Lung (tissue), 17 donors: ENCODE measurements at places on chromosomes 16 and 17.

DNA sequence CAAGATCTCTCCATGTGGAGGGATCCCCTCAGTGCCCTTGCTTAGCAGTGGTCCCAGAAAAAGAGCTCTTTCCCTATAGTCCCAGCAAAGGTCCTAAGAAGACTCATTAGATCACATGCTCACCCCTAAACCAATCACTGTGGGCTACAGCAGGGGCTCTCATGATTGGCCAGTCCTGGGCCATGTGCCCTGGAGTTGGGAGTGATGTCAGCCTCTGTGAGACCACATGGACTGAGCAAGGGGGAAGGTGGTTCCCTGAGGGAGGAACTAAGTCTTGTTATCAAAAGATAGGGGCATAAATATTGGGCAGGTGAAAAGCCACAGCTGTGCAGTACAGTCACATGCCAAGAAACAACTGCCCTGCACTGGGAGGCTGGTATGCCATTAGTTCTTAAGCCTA, 51.3 kb downstream of the SCNN1B start:
- DNase-seq = no peak

DNA sequence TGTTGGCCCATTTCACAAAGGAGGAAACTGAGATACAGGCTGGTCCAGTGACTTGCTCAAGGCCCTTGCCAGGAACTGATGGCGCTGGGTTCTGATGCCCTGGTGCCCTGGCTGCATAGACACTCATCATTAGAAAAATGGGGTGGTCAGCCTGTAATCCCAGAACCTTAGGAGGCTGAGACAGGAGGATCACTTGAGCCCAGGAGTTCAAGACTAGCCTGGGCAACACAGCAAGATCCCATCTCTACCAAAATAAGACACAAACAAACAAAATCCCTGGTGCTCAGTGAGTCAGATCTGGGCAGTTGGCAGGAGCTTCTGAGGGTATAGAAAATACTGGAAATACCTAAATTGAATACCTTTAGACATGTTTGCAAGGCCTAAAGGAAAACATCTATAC, 41.1 kb upstream of the KIFC3 start:
- no peak for DNase-seq

DNA sequence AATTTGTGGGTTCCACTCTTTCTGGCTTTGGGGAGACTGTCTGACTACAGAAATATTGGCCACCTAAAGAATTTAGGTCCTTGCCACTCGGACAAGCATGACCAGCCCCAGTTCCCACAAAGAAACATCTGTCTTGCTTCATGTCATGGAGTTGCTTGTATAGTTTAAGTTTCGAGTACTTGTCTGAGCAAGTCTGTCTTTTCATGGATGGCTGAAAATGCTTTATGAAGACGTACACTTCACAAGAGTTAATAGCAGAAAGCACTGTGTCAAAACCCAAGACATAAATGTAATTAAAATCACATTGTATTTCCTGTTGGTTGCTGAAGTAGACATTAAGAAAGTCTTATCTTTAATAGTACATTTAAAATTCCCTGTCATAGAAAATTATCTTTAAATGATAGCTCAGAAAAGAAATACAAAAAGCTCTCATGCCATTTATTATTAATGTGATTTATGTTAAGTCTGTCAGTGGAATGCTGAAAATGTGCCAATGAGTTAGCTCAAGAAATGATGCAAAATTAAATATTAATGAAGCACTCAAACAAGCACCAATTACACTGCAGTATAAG, 29.8 kb upstream of the XYLT2 start:
- DNase-seq = no peak

GRCh38 chr17:64186171-64187092, 56.5 kb upstream of the ERN1 start:
- no peak for DNase-seq

DNA sequence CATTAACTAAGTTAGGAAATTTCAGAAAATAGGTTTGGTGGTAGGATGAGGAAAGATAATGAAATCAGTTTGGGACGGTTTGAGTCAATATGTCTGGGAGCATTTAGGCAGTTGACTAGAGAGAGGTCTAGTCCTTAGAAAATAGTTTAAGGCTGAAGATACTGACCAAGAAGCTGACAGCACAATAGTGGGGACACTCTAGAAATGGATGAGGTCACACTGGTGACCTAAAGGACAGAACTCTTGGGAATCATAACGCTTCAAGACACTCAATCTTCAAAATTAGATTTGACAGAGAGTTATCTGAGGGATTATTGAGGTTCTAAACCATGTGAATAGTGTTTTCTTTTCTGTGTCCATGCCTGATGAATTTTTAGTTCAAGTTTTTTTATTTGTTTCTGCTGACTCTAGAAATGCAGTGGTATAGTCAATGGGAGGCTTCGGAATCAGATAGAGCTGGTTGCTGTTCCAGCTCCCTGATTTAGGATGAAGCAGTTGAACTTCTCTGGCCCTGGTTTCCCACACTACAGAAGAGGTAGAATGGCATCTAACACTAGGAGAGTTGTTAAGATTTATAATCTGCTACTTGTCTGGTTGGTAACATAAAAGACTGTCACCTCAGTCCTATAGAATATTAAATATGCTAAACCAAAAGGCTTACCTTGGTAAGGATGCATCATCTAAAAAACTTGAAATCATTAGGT, 29.7 kb downstream of the MMD start:
- DNase-seq = no peak
